ENCODE measurements at places on chromosomes 13 and 19.

- no peak for DNase-seq
Observed at GRCh38 chr19:932648-933552, 7.1 kb downstream of the ARID3A start.

DNA sequence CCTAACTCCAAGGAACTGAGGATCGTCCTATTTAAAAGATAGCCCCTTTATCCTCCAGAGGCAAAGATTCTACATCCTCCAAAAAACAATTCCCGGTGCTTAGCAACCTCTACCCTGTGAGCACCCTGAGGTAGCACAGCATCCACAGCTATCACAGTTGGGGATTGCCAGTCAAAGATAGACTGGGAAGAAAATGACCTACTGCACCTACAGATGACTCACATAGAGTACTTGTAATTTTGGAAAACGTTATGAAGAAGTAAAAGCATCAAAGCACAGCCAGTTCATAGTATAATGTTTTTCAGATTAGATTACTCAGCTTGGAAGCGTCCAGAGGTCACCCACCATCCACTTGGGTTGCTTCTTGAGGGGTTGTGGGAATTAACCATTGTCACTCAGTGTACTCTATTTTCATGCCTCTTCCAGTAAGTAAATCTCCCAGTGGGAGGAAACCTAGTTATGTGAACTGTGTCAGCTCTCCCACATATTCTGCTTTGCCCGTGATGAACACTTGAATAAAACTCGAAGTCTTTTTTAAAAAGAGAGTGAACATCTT, 8.9 kb upstream of the FAM124A start:
- no peak for DNase-seq

- no peak for DNase-seq
Observed at GRCh38 chr19:1163283-1163933, 10.7 kb downstream of the SBNO2 start.

DNA sequence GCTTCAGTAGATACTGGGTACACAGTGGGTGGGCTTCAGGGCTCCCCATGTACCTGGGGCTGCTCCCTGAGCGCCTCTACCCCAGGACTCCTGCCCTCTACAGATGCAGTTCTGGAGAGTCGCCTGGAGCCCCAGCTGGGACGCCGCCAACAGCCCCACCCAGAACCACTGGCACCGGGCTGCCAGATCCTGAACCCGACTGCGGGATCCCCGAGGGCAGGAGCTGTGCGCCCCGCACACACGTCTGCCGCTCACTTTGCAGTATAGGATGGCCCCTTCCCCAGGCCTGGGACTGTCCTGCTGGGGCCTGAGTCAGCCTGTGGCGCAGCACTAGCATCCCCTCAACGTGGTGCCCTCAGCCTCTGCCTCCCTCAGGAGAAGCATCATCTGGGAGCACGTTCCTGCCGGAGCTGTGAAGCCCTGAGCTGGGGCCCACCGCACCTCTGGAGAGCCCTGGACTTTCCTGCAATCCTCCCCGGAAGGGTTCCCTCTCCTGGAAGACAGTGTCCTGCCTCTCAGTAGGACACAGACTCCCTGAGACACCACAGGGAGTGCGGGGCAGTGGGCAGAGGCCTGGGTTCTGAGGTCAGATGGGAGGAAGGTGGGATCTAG, 3.7 kb downstream of the REXO1 start:
- no peak for DNase-seq

GRCh38 chr13:41767801-41768200, 193.1 kb downstream of the VWA8 start:
- no peak for DNase-seq

GRCh38 chr13:30692113-30692512, 43.2 kb upstream of the ALOX5AP start:
- no peak for DNase-seq

GRCh38 chr19:50322234-50322633, 6.9 kb downstream of the KCNC3 start:
- DNase-seq: no peak

GRCh38 chr13:77422724-77423123, 95.8 kb upstream of the MYCBP2 start:
- no peak for DNase-seq
